ENCODE measurements at places on chromosomes 3 and 15. TPM values are rescaled to one million over a fixed set of nuclear protein-coding genes. Genes with fewer than 3 reads are reported as not detected.

SI gene
- total RNA-seq = not detected

LIPH gene
- not detected for total RNA-seq

BFSP2 gene
- total RNA-seq = not detected

PIERCE2 gene
- total RNA-seq = not detected

BOC gene
- total RNA-seq = 4.2 TPM

RARRES1 gene
- 0.21 TPM for total RNA-seq

CCDC39 gene
- not detected for total RNA-seq

BCHE gene
- total RNA-seq = not detected

CDHR4 gene
- 0.16 TPM for total RNA-seq

FETUB gene
- not detected for total RNA-seq

ABI3BP gene
- total RNA-seq = 0.37 TPM

NPAP1 gene
- not detected for total RNA-seq

SLC9C1 gene
- total RNA-seq = 0.37 TPM

- no peak overlapping the region for H3K4me3 ChIP-seq
- no peak for DNase-seq
- no peaks in the 10 kb centered on the region for H3K36me3 ChIP-seq
- peaks cover 6% of the 10 kb centered on the region for H3K27me3 ChIP-seq
Observed at GRCh38 chr15:34739346-34739745, 15.5 kb downstream of the GJD2 start.

DNA sequence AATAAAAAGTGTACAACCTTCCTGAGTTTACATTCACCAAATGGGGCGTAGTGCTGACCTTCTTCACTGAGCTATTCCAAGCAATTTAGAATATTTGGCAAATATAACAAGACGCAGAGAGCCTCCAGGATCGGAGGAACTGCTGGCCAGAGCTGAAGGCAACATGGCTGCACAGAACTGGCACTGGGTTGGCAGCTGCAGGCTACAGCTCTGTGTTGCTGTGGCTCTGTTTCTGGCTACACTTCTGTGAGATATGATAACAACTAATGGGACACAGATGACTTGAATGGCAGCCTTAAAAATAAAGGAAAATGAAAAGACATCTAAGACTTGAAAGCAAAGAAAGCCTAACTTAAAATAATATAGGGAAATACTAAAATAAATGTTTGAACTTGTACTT, 10.8 kb upstream of the SLC6A20 start:
- DNase-seq = no peak
- no peaks in the 10 kb centered on the region for H3K4me1 ChIP-seq
- no peaks in the 10 kb centered on the region for H3K36me3 ChIP-seq
- H3K27ac ChIP-seq = no peak overlapping the region
- H3K27me3 ChIP-seq = peaks cover 52% of the 10 kb centered on the region
- no peak overlapping the region for H3K4me3 ChIP-seq

DNA sequence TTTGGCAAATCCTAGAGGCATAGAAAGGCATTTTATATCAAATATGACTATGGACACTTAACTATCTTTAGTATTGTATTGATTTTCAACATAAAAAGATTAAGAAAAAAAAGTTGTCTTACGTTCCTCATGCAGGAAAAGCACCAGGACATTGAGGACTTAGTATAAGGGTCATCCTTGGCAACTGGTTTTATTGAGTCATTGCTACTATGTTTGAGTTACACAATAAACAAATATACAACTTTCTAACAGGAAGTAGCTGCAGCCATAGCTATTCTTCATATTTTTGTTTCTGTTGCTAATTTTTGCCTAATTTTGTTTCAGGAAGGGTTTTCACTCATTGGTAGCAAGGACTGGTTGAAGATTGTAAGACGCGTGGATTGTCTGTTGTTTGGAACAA, 93.0 kb downstream of the NPTN start:
- H3K27ac ChIP-seq = no peak overlapping the region
- no peak for DNase-seq
- H3K27me3 ChIP-seq = peaks cover 3% of the 10 kb centered on the region
- no peaks in the 10 kb centered on the region for H3K36me3 ChIP-seq
- H3K4me3 ChIP-seq = no peak overlapping the region

- no peaks in the 10 kb centered on the region for H3K36me3 ChIP-seq
- H3K4me1 ChIP-seq = no peaks in the 10 kb centered on the region
- DNase-seq = no peak
- H3K4me3 ChIP-seq = no peak overlapping the region
- no peak overlapping the region for H3K27ac ChIP-seq
- H3K27me3 ChIP-seq = peaks cover 3% of the 10 kb centered on the region
Observed at GRCh38 chr3:97720417-97720816, 44.1 kb upstream of the ARL6 start.

DNA sequence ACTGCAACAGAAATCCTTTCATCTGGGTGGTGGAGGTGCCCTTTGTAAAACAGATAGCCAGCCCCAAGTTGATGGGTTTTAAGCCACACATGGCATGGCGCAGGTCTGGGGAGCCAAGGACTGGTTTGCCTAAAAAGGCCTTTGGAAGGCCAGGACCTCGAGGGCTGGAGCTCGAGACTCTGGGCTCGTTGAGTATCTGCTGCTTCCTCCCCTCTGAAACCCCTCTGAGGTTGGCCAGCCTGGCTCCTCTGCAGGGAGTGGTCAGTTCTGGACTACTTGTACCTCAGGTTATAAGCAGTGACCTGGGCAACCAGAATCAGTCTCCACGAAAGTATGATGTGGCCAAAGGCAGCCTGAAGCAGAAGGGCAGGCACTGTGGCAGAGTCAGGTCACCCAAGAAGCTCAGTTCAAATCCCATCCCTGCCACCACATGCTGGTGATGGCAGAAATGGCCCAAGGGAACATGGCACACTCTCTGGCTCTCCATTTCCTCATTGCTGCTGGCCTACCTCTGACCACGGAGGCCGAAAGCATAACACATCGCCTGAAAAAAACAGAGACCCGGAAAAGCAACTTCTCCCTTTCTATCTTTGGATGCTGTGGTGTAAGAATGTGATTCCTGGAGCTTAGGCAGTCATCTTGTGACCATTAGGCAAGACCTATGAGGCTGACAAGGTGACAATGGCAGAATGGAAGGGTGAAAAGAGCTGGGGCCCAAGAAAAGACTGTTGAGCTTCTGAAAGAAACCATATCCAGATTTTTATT, 51.2 kb downstream of the WNT7A start:
- no peaks in the 10 kb centered on the region for H3K36me3 ChIP-seq
- no peak overlapping the region for H3K4me3 ChIP-seq
- no peak for DNase-seq
- no peaks in the 10 kb centered on the region for H3K4me1 ChIP-seq
- no peak overlapping the region for H3K27ac ChIP-seq
- H3K27me3 ChIP-seq = no peaks in the 10 kb centered on the region

DNA sequence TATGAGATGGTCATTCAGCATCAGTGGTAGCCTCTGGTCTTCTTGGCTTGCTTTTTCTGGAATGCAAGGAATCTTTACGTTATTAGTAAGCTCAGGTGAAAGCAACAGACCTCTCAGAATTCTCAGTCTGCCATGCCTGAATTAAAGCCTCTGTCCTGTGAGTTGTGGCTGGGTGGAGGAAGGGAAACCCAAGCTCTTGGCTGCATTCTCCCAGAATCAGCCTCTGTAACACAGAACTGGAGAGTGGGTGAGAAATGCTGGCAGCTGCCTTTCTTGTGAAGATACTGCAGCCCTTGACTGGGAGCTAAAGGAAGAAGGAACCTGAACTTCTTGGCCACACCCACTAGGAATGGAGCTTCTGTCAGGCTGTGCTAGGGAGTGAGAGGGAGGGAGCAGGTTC, 505.8 kb downstream of the EPHA3 start:
- no peaks in the 10 kb centered on the region for H3K36me3 ChIP-seq
- H3K27me3 ChIP-seq = no peaks in the 10 kb centered on the region
- no peak overlapping the region for H3K4me3 ChIP-seq

GRCh38 chr3:16365491-16366128, 100.6 kb downstream of the OXNAD1 start:
- no peaks in the 10 kb centered on the region for H3K27me3 ChIP-seq
- no peak overlapping the region for H3K27ac ChIP-seq
- no peak for DNase-seq
- peaks cover 78% of the 10 kb centered on the region for H3K36me3 ChIP-seq
- H3K4me3 ChIP-seq = no peak overlapping the region

DNA sequence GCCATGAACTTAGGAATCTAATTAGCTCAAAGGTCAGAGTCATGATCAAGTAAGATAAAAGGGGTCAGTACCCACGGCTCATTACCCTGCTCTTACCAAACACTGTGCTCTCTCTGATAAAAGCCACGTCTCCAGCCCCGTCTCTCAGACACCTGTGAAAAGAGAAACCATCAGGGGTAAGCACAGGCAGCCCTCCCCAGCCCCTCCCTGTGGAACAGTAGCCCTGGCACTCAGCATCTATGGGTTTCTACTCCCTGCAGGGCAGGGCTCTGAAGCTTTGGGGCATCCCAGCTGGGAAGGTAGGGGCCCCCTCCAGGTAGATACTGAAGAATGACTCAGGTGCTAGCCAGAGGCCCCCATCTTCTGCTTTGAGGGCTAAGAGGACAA, 10.5 kb downstream of the LTF start:
- H3K36me3 ChIP-seq = no peaks in the 10 kb centered on the region
- H3K4me3 ChIP-seq = no peak overlapping the region
- H3K4me1 ChIP-seq = no peaks in the 10 kb centered on the region
- H3K27ac ChIP-seq = no peak overlapping the region

DNA sequence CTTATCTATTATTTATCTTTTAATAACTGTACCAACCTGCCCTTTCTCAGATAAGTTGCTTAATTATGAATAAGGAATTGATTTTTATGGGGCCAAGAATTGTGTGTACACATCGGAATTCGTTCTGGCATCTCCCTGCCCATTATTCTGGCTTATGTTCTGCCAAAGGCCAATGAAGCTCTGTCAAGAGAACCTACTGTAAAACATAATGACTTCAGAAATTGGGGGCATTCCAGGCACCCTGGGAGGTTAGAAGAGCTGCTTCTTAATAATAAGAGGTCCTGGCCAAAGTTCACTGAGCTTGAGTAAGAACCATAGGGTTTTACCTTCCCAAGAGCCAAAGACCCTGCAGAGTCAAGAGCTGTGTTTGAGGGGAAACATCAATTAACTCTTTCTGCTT, 261.7 kb downstream of the SLC9A9 start:
- H3K27me3 ChIP-seq = no peaks in the 10 kb centered on the region
- no peaks in the 10 kb centered on the region for H3K36me3 ChIP-seq
- no peak overlapping the region for H3K27ac ChIP-seq
- H3K4me1 ChIP-seq = peaks cover 16% of the 10 kb centered on the region
- no peak for DNase-seq

- H3K27me3 ChIP-seq = no peaks in the 10 kb centered on the region
- H3K4me1 ChIP-seq = no peaks in the 10 kb centered on the region
- no peak overlapping the region for H3K4me3 ChIP-seq
Observed at GRCh38 chr15:53591041-53591440, 168.4 kb downstream of the WDR72 start.
